Left renal pelvis (tissue), 4 donors: ENCODE measurements at places on chromosomes 7 and 10.

DNA sequence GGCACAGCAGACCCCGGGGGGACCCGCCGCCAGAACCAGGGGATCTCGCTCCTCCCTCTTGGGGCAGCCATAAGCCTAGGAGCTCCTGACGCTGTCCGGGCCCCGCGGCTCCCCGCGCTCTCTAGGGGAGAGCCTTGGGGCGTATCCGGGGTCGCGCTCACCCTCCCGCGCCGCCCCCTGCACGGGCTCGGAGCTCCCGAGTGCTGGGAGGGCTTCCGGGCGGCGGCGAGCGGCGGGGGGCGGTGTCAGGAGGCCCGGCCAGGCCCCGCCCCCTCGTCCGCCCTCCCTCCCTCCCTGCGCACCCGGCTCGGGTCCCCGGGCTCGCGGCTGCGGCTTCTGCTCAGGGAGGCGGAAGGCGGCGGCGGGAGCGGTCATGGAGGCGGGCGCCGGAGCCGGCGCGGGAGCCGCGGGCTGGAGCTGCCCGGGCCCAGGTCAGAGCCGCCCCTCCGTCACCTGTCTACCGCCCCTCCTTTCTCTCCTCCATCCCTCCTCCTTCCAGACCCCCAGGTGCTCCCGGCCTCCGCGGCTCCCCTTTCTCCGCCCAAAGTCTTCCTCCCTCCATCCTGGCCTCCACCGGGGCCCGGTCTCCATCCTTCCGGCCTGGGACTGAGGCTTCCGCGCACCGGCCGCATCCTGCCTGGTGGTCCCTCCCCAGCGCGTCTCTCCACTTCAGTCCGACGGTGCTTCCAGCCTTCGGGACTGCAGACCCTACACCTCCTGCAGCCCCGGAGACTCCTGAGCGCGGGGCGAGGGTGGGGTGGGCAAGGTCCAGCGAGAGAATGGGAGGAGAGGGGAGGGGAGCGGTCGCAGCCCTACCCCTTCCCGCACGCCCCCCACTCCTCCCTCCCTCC lies at the start of gene CCDC136:
Gene CCDC136, plus strand, starts transcription at position 848 of the 851 bp plus-strand sequence. CDS start 444 bp downstream, outside the sequence.
- DNase-seq: peak; percentile 24

DNA sequence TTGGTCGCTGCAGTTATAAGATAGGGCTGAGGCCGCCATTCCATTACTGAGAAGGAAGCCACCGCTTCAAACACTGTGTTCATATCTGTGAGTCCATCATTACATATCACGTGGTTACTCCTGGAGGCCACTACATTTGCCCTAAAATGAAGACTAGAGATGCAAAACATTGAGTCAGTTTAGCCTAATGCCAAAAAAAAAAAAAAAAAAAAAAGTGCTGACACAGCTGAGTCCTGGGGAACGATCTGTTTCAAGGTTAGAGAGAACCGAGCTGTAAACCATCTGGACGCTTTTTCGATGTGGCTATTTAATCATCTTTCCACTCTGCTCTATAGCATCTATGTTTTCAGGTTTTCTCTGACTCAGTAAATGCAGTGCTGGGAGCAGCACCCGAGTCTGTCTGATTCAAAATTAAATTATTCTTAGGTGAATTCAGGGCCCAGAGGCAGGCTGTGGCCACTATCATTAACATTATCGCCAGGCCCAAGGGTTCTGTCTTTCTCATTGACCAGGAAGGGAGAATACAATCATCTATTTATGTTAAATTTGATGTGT lies 449.1 kb downstream of the PAXIP1 start:
- no peak for DNase-seq

- DNase-seq: no peak
Measured at GRCh38 chr7:69722843-69723242, 124.6 kb downstream of the AUTS2 start.

DNA sequence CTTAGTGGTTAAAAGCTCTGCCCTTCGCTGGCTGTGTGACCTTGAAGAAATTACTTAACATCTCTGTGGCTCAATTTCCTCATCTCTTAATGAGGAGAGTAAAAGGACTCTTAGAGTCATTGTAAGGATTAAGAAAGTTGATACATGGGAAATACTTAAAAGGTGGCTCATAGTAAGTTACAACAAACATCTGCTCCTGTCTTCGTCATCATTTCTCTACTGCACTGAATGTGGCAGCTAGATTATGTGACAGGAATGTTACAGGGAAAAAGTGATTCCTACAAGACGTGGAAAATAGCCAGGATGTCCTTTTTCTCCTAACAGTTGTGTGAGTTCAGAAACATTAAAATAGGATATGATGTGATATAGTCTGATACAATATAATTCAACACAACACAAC lies 184.7 kb downstream of the FRMD4A start:
- no peak for DNase-seq

GRCh38 chr10:133307776-133308420 lies 774 bp downstream of the TUBGCP2 start:
- no peak for DNase-seq

DNA sequence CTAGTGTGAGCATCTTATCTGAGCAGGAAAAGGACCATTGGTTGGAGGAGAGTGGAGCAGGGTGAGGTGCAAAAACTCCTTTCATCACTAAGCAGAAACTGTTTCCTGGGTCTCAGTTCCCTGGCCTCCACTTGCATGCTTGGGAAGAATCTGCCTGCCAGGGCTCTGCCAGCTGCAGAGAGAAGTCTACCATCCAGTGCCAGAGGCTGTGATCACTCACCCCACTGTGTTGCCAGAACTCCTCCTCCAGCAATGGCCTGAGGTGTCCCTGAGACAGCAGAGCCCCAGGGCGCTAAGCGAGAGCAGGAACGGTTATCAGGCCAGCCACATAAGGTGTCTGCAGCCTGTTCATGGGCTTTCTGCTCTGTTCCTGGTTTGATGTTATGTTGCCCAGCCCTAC lies 991.4 kb downstream of the CCSER2 start:
- no peak for DNase-seq

DNA sequence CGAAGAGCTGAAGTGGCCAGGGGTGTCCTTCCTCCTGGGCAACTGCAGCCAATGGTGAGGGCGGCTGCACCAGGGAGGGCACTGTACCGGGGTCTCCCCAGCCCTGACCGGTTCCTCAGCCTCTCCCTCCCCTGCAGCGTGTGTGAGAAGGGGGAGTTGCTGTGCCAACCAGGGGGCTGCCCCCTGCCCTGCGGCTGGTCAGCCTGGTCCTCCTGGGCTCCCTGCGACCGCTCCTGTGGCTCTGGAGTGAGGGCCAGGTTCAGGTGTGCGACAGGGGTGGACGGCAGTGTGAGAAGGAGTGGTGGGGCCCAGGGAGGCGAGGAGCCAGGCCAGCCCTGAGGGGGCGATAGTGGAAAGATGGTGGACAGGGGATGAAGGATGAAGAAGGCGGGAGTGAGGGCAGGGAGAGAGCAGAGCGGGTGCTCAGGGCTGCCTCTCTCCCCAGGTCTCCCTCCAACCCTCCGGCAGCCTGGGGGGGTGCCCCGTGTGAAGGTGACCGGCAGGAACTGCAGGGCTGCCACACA lies 30.2 kb upstream of the ZNF467 start:
- DNase-seq: no peak

GRCh38 chr10:28793482-28793881 lies 116.2 kb downstream of the BAMBI start:
- DNase-seq: no peak

DNA sequence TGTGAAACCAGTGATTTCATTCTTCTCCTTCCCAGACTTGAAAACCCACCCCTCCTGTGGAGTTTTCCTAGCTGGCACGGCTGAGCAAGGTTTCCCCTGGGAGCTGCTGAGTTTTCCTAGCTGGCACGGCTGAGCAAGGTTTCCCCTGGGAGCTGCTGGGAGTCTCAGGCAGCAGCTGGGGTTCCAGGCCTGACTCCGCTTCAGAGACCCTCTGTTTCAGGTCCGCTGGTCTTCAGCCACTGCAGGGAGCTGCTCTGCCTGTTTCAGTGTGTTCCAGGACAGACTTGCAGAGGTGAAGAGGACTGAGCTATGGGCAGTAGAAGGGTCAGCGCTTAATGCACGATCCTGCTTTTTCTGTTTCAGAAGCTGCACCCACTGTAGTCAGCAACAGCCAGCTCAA lies 104.9 kb downstream of the XRCC2 start:
- no peak for DNase-seq

GRCh38 chr10:70381471-70382421 lies 679 bp downstream of the LRRC20 start:
- peak; percentile 29 for DNase-seq

DNA sequence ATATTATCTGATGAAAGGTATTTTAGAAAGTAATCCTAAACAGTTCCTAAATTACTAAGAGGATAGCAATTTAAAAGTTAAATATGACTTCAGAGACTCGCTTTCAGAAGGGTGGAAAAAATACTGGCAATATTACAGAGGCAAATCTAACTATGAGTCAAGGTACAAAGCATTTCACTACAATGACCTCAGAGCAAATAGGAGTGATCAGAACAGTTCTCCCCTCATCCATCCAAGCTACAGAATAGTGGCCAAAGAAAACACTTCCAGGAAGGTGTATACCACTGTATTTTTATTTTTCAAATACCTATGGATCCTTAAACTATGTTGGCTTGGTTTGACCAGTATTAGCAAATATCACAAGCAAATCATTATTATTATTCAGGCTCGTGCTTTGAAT lies 112.8 kb upstream of the ODAD2 start:
- DNase-seq: no peak

- DNase-seq: no peak
Measured at GRCh38 chr7:128939861-128940410, 2.2 kb downstream of the IRF5 start.

DNA sequence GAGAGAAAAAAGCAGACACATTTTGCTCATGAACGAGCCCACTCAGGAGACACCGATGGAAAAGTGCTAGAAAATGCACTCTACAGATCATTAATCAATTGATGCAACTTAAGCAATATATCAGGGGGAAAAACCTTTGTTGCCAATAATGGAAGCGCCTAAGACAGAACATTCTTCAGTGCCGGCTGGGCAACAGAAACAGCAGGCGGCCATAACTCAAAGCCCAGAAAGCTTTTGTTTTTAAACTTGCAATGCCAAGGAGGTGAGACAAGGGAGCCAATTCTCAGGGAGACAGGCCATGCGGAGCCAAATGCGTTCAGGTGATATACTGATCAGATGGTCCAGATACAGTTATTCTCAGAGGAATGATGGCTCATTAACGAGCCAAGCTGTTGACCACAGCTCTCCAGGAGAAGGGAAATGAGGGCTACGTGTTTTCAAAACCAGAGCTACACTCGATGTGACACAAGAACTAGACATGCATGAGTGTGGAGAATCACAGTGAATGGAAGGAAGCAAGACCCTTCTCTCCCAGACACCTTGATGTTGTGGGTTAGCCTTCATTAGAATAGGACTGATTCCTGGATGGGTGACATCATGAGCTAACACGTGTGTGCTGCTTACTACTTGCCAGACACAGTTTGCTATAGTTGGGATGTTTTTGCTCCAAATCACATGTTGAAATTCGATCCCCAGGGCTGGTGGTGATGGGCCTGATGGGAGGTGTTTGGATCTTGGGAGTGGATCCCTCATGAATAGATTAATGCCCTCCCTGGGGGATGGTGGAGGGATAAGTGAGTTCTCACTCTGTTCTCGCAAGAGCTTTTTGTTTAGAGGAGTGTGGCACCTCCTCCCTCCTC lies 79.1 kb upstream of the KCNMA1 start:
- no peak for DNase-seq

DNA sequence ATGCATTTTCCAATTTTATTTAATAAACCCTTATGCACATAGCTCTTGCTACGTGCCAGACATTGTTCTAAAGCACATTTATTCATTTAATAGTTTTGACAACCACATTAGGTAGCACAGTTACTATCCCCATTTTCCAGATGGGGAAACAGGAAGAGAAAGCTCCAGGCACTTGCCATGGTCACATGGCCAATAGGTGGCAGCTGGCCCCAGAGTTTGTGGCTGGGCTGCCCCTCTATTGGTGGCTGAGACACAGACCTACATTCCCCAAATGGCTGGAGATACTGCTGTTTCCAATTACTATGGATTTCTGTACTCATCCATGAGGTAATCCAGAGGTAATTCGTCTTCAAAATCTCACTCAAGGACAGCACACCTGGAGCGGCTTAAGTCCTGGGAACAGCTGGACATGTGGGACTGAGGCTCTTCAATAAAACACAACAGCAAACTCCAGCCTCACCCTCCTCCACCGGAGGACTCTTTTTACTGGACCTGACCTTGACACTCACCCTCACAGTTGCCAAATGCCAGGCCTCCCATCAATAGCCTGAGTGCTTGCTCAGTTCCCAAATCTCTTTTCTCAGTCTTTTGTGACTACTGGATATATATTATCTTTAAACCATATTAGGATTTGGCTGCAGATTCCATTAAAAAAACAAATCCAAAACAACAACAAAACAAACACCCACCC lies 106.1 kb downstream of the CLEC2L start:
- no peak for DNase-seq

- peak; percentile 46 for DNase-seq
Measured at GRCh38 chr7:39465055-39465929, 100.9 kb upstream of the YAE1 start.

DNA sequence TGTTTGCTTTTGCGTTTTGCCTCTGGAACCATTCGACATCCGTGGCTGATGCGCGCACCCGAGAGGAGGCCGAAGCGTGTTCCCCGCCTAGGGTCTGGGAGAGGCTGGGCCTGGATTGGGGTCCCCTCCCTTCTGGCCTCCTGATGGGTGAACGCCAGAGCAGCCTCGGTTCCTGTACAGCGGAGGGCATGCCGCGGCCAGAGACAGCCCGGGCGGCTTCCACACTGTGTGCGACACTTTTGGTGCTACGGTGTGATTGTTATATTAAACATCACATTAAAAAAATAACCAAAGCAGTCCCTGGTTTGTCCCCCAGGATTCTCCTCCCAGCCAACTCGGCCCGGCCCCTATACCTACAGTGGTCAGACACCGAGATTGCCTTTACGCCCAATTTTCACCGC lies 3.7 kb upstream of the HOXA7 start:
- no peak for DNase-seq

- DNase-seq: no peak
Measured at GRCh38 chr7:36217961-36218284, 64.9 kb downstream of the EEPD1 start.

DNA sequence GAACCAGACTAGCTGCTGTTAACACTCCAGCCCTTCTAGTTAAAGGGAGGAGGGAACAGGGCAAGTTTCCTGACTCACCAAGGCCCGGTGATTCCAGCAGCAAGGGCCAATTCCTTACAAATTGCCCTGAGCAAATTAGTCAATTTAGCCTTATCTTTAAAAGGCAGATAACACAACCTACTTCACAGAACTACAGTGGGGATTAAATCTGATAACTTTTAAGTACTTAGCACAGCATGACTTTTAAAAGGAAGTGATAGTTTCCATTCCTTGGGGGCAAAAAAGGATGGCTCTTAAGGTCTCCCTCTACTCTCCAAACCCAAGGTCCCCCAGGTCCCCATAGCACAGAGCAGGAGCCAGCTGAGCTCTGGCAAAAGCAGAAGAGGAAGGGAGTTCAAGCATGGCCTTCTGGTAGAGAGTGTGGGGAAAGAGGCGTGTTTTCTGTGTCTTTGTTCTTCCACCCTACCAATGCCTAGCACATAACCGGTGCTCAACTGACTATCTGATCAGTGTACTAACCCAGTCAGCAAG lies 4.0 kb downstream of the CDCA7L start:
- no peak for DNase-seq

DNA sequence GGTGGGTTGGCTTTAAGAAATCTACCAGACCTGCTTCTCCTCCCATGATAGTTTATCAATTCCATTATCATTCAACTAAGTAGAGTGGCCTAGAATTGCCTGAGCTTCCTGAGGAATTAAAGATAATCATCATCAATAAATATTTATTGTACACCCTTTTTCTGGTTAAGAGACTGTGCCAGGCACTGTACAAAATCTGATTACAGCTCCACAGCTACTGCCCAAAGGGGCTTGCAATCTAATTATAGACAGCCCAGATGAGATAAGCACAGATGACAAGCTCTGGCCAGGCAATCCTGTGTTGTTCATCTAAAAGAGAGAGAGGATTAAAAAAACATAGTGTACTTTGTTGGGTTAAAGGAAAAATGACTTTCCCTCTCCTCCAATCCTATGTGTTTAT lies 586.4 kb downstream of the GATA3 start:
- DNase-seq: no peak
